Left ventricle myocardium inferior (tissue), 1 donor: ENCODE measurements at places on chromosomes 3 and 15.
A peak's percentile ranks its signal among the peaks of the same experiment; 100 is the strongest.

- DNase-seq = no peak
Observed at GRCh38 chr15:62773369-62774165, 269.0 kb upstream of the TPM1 start.

DNA sequence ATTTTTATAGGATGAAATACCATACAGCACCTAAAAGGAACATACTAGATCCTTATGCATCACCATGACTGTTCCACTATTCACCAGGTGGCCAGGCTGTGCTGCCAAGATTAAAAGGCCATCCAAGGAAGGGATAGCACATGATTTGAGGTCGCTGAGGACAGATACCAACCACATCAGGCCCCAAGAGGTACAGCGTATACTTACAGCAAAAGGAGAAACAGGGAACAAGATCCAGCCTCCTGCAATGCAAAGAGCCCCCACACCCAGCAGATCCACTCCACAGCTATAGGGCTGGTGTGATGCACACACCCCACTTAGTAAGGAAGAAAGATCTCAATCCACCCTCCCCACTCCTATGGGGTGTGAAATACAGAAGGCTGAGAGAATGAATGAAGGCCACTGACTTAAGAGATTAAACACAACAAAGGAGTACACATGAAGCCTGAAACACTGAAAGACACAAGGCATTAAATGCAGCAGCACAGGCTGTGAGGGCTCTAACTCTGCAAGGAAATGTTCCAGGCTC, 32.0 kb upstream of the ZNF445 start:
- DNase-seq = no peak

- no peak for DNase-seq
Observed at GRCh38 chr3:73084170-73084569, 22.7 kb downstream of the EBLN2 start.

DNA sequence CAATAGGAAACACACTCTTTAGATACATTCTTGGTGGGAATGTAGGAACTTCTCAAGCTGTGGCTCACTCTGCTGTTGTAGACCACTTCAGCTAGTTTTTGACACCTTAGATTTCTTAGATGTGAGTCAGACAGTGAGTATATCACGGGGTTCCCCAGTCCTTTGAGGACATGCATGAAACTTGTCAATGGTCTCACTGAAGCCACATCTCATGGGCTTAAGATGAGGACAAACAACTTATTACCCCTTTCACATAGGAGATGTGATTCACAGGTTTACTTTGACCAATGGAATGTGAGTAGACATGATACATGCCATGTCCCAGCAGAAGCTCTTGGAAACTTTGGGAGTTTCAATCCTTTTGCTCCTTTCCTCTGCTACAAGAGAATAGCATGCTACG, 325.5 kb downstream of the CHST2 start:
- DNase-seq = no peak

GRCh38 chr3:13463618-13464400, 16.3 kb upstream of the HDAC11 start:
- DNase-seq = no peak

DNA sequence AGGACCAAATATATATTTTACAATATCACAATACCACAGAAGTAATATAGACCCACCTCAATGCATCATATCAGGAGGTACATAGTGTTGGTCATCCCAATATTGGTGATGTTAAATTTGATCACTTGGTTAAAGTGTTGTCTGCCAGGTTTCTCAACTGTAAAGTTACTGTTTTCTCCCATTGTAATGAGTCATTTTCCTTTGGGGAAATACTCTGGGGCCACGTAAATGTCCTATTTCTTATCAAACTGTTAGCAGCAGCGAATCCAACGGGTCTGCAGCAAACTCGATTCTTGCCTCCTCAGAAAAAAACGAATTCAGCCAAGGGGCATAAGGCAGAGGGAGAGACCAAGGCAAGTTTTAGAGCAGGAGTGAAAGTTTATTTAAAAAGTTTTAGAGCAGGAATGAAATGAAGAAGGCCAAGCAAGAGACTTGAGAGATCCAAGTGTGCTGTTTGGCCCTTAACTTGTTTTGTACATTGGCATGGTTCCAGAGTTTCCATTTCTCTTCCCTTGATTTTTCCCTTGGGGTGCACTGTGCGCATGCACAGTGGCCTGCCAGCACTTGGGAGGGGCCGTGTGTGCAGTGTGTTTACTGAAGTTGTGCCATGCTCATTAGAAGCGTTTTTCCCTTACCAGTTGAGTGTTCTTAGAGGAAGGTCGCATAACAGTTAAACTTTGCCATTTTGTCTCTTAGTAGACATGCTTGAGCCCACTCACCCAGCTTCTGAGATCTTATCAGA, 512.5 kb downstream of the AGBL1 start:
- peak; percentile 71 for DNase-seq

GRCh38 chr3:153350420-153350819, 188.4 kb downstream of the RAP2B start:
- no peak for DNase-seq

- DNase-seq = no peak
Observed at GRCh38 chr3:169865176-169865767, 4.5 kb downstream of the LRRC31 start.

DNA sequence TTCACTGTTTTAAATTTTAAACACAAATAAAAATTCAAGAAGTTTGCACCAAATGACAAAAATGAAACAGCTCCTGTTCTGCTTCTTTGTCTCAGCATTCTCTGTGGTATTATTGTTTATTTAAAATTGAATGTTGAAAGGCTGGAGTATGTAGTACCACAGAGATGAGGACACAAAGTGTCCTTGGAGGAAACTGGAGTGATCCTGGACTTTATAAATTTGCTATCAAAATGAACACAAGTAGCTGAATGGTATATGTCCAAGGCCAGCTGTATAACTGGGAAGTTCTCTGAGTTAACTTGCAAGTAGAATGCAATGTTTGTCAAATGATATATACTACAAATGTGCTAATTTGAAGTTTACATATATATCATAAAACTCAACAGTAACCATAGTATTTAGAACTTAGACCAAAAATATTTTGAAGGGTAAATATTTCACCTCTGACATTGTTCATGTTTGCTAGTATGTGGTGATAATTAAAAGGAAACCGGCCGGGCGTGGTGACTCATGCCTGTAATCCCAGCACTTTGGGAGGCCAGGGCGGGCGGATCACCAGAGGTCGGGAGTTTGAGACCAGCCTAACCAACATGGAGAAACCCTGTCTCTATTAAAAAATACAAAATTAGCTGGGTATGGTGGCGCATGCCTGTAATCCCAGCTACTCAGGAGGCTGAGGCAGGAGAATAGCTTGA, 12.3 kb downstream of the BTLA start:
- no peak for DNase-seq

- no peak for DNase-seq
Observed at GRCh38 chr15:73981761-73982221, 10.3 kb downstream of the STOML1 start.

GRCh38 chr15:25899870-25900269, 36.7 kb upstream of the ATP10A start:
- no peak for DNase-seq

GRCh38 chr3:30269751-30270445, 336.5 kb upstream of the TGFBR2 start:
- DNase-seq = no peak

DNA sequence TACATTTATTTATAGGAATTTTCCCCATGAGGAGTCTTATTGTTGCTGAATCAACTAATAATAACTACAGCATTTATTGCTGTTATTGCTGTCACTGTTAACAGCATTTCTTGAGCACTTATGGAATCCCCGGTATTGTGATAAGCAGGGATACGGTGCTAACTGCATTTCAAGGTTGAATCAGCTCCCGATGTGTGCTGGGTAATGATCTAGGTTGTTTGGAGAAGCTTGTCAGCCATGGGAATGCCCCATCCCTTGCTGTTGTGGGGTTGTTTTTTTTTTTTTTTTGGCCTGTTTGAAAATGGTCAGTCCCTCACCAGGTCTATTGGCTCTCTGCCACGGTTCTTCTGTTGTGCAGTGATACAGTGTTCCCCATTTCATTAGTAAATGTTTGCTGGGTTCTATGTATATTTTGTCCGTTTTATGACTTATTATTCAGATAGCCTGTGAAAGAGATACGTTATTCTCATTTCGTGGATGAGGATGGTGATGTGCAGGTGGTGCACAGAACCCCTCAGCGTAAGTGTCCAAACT, 48.5 kb downstream of the MED12L start:
- no peak for DNase-seq

GRCh38 chr3:150920236-150920635, 15.0 kb upstream of the MINDY4B start:
- no peak for DNase-seq

DNA sequence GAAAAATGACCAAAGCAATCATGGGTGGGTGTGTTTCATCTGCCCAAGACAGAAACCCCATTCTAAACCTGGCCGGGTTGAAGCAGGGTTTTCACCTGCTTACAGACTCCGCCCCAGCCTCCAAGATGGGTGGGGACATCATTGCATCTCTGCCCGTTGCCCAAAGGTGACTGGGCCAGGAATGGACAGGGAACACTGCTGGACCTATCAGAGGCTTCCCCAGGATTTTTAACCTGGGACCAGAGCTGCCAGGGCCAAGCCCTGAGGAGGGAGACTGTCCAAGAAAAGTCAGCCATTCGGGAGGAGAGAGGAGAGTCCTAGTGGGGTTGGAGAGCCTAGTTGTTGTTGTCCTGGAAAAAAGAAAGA, 109.7 kb upstream of the ALDH1A3 start:
- no peak for DNase-seq

GRCh38 chr3:16467393-16467792, 46.1 kb downstream of the RFTN1 start:
- no peak for DNase-seq

GRCh38 chr3:61352306-61352705, 101.1 kb upstream of the FHIT start:
- DNase-seq = no peak

DNA sequence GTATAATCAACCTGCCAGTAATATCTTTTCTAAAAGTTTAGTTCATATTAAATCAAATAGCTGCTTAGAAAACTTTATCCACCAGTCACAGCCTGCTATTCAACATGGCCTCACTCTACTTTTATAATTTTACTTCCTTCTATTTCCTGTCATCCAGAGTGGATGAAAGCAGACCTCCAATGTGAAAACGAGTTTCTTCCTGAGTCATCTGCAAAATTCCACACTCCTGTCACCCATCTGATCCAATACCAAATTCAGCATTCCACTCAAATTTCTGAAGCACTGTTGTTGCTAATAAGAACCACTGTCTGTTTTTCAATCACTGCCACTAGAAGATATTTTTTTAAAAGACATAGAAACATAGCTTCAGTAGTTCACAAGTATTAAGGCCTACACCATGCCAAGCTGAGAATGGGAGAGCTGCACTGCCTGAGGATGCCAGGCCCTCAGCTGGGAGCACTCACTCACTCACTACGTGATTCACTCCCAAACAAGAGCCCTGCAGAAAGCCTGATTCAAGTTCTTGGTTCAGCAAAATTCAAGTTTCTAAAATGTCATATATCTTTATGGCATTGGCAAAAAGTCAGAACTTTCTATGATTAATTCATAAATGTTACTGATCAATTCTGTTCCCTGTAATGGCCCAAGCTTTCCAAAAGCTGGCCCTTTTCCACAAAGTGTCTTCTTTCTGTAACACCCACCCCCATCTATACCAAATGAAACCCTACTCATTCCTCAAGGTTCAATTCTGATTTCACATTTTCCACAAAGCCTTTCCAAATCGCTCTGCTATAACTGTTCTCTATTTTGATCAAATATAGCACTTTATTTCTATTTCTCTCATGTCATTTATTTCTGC, 82.9 kb downstream of the FSIP1 start:
- no peak for DNase-seq

DNA sequence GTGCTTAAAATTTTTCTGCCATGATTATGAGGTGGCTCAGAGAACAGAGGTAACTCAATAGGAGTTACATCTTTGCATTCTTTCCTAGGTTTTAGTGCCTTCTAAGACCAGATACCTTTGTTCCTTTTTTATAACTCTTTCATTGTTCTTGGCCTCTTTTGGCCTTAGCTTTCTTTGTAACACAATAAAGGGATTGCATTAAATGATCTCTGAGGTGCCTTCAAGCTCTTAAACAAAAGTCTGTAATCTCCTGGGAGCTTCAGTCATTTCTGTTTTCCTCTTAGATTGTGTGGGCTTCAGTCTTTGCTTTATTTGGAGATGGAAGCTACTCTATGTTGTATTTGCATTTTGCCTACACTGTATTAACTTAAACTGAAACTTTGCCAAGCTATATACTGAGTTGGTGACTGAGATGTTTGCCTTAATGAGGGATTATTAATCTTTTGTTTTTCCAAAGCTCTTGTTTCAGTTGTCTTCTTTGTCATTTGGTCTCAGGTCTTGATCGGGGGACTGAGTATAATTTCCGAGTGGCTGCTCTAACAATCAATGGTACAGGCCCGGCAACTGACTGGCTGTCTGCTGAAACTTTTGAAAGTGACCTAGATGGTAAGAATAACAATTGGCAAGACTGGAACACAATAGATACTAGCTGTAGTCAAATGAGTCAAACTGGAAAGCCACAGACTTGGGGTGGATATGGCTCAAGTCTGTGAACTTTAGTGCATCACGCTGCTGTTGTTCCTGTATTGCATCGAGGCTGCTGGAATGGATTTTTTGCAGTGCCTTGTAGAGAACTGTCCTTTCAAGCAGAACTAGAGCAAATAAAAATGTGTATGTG, 110.3 kb downstream of the HCN4 start:
- no peak for DNase-seq

DNA sequence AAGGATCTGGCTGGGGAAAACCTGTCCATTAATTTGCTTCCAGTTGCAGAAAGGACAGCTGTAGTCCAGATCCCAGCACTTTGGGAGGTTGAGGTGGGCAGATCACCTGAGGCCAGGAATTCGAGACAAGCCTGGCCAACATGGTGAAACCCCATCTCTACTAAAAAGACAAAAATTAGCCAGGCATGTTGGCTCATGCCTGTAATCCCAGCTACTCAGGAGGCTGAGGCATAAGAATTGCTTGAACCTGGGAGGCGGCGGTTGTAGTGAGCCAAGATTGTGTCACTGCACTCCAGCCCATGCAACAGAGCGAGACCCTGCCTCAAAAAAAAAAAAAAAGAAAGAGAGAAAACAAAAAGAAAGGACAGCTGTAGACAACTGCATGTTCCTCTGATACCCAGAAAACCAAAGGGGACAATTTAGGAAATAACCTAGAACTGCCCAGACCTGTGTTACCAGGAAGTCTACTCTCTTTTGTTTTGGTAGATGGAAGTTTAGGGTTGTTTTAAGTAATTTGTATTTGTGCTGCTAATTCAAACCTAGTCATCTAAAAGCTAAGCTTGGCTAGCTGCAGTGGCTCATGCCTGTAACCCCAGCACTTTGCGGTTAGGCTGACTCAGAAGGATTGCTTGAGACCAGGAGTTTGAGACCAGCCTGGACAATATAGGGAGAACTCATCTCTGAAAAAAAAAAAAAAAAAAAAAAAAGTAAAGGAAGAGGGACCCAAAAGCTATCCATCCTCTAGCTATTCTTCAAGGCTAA, 22.7 kb downstream of the EXD1 start:
- no peak for DNase-seq
